ENCODE measurements at places on chromosomes 3 and 15.

GRCh38 chr3:107524841-107525643 lies 2.3 kb downstream of the BBX start:
- DNase-seq, result peak; percentile 28

GRCh38 chr3:105511031-105511430 lies 144.3 kb downstream of the ALCAM start:
- DNase-seq, result no peak

DNA sequence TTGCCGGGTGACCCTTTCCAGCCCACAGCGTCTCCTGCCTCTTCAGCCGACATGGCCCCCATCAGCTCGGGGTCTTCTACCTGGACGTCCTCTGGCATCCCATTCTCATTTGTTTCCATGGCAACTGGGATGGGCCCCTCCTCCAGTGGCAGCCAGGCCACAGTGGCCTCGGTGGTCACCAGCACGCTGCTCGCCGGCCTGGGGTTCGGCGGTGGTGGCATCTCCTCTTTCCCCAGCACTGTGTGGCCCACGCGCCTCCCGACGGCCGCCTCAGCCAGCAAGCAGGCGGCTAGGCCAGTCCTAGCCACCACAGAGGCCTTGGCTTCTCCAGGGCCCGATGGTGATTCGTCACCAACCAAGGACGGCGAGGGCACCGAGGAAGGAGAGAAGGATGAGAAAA lies 170.2 kb downstream of the FEZF2 start:
- no peak for DNase-seq

GRCh38 chr3:175608911-175609310 lies 749.8 kb downstream of the NAALADL2 start:
- DNase-seq, result no peak

DNA sequence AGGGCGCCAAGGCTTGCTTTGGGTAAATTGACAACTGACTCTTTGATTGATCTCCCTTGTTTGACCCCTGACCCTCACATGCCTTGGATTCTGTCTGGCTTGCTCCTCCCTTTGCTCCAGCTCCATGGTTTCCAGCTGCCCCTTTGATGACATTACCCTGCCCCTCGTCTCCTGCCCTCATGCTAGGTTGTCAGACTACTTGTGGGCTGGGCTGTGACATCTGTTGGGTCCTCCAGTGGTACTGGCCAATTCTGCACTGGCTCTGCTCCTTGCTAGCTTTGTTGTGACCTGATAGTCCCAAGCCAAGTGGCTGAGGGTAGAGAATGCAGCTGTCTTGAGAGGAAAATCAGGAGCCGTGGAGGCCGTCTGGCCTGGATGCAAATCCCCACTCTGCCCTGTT lies 6.2 kb downstream of the THSD4 start:
- no peak for DNase-seq

GRCh38 chr3:87076946-87077345 lies 86.0 kb upstream of the VGLL3 start:
- DNase-seq, result no peak

DNA sequence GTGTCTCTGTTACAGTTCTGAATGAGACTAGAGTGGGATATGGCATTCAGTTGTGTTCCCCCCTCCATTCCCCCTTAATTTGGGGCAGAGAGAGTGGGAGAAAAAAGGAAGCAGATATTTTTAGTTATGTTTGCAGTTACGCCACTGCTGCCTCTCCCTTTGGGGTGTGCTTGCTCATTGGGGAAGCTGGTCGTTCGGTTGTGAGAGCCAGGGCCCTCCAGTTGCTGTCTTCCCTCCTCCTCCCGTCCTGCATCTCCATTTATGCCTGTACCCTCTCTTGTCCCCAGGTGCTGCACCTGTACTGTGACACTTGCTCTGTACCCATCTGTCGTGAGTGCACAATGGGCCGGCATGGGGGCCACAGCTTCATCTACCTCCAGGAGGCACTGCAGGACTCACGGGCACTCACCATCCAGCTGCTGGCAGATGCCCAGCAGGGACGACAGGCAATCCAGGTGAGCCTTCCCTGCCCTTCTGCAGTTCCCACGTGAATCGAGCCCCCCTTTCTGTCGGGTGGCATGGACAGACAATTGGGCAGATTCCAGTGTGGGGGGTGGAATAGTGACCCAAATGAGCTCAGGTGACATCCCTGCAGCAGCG lies 55.8 kb downstream of the TRIM71 start:
- no peak for DNase-seq

- DNase-seq, result no peak
These were observed 269.4 kb downstream of the GBE1 start for GRCh38 chr3:81492040-81492439.

GRCh38 chr3:120550546-120550945 lies 45.6 kb upstream of the NDUFB4 start:
- DNase-seq, result no peak

DNA sequence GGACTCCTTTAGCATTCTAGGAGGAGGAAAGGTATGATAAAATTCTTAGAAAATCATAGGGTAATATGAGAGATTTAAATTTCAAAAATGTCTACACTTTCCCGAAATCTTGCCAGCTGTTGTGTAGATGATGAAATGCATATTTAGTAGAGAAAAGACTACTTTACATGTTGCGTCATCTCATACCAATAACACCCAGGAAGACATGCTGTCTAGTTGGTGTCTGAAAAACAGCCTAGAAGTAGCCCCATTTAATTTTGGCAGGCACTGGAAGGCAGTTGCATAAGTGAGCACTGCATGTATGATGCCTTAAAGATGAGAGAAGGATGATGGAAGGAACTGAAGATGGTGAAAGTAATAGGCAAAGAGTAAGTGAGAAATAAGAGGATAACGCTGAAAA lies 310.5 kb upstream of the TPM1 start:
- DNase-seq, result no peak

- no peak for DNase-seq
These were observed 8.4 kb downstream of the CSK start for GRCh38 chr15:74790080-74790916.

GRCh38 chr15:54288049-54288448 lies 309.8 kb downstream of the UNC13C start:
- DNase-seq, result no peak

- DNase-seq, result no peak
These were observed 47.4 kb upstream of the HACD2 start for GRCh38 chr3:123632161-123632655.

GRCh38 chr15:49946681-49947080 lies 172.4 kb downstream of the ATP8B4 start:
- no peak for DNase-seq

GRCh38 chr3:132435911-132436425 lies 18.7 kb downstream of the DNAJC13 start:
- no peak for DNase-seq

- DNase-seq, result no peak
These were observed 20.1 kb downstream of the RAB43 start for GRCh38 chr3:129101370-129102138.

- peak; percentile 21 for DNase-seq
These were observed 93.9 kb upstream of the RASGRF1 start for GRCh38 chr15:79184465-79184892.

GRCh38 chr3:84140631-84141030 lies 818.2 kb upstream of the CADM2 start:
- DNase-seq, result no peak

- DNase-seq, result no peak
These were observed 59.4 kb upstream of the TMC3 start for GRCh38 chr15:81433462-81433861.

GRCh38 chr3:51391566-51392354 lies 675 bp downstream of the RBM15B start:
- DNase-seq, result peak; percentile 30

GRCh38 chr3:184290331-184290730 lies 8.7 kb upstream of the PSMD2 start:
- no peak for DNase-seq

GRCh38 chr15:85302271-85302670 lies 78.1 kb upstream of the AKAP13 start:
- no peak for DNase-seq

- DNase-seq, result no peak
These were observed 39.2 kb downstream of the DUT start for GRCh38 chr15:48370460-48370859.

- DNase-seq, result no peak
These were observed 3.7 kb upstream of the GRM2 start for GRCh38 chr3:51703068-51703760.

DNA sequence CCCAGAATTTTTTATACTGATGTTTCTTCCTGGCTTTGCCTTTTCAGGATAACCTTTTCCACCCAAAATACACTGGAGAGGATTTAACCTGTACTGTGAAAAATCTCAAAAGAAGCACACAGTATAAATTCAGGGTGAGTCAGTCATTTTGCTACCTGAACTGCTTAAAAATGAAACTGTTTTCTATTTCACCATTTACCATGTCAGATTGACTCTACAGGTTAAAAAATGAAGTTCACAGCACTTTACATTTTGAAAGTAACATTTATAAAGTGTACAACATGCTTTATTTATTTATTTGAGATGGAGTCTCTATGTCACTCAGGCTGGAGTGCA lies 115.2 kb downstream of the GHSR start:
- no peak for DNase-seq

GRCh38 chr3:161800985-161801559 lies 304.5 kb downstream of the OTOL1 start:
- DNase-seq, result no peak

DNA sequence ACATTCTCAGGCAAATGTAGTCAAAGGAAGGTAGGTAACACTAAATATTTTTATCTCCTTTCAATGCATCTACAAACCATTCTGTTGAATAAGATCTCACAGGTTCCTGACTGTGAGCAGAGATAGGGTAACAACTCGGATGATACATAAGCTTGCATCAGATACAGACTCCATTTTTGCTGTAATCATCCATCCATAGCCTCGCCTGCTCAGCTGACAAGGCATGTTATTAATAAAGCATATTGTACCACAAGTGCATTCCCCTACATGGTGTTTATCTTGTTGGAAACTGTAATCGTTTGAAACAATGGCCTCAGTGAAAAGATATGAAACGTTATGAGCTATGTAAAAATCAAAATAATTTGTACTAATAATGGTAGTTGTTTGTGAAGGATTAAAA lies 35.4 kb upstream of the TCF12 start:
- DNase-seq, result no peak

DNA sequence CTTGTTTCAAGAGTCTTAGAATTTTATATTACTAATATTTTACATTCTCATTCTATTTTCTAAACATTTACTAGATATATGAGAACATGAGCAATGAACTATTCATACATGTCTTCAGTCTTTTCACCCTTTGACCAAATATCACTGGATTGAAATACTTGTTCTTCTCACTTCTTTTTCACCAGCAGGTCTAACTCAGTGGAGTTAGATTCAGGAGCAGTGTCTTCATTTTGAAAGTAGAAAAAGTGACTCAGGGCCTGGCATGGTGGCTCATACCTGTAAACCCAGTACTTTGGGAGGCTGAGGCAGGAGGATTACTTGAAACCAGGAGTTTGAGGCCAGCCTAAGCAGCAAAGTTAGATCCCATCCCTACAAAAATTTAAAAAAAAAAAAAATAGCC lies 70.8 kb downstream of the USP13 start:
- DNase-seq, result no peak

DNA sequence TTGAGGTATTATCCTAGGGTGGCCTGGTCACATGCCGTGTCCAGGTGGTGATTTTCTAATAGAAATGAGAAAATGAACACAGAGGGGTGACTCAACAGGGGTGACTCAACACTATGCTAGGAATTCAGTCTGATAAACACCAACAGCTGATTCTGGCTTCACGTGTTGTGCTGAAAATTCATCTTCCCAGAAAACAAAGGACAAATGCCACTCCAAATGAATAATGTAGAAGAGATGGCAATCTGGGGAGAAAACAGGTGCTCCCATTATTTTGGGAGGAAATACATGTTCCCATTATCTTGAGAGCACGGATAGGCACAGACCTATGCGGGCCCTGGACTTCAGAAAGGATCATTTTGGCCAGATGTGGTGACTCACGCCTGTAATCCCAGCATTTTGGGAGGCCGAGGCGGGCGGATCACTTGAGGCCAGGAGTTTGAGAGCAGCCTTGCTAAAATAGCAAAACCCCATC lies 101.2 kb upstream of the MEX3B start:
- DNase-seq, result no peak

DNA sequence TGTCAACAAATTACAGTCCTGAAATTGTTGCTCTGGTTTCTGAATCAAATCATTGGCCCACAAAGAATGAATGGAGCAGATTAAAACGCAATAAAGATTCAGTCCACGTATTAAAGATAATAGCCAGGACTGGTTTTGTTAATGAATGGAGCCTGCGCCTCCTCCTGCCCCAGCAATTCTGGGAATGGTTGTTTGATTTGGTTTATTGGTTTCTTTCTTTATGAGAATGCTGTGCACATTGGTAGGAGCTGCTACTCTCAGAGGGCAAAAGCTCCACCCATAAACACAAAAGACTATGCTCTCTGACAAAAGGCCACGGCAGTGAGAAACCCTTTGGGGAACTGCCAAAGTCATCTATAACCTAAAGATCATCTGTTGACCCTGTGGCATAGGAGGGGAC lies 261.1 kb downstream of the ABHD5 start:
- no peak for DNase-seq

DNA sequence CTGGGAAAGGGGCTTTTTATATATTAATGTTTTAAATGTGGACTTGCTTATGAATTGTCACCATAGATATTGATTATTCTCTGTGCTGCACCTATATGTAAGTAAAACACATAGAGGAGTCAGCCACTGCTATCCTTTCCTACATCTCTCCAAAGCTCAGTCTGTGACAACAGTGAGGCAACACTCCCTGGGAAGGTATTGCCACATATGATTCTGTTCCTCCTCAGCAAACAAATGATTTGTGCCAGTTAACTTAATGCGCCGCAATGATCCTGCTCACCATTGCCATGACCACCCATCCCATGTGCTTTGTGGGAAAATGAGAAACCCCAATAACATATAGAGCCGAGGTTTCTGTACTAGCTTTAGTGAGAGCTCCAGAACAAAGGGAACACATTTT lies 75.1 kb upstream of the FBN1 start:
- DNase-seq, result no peak

DNA sequence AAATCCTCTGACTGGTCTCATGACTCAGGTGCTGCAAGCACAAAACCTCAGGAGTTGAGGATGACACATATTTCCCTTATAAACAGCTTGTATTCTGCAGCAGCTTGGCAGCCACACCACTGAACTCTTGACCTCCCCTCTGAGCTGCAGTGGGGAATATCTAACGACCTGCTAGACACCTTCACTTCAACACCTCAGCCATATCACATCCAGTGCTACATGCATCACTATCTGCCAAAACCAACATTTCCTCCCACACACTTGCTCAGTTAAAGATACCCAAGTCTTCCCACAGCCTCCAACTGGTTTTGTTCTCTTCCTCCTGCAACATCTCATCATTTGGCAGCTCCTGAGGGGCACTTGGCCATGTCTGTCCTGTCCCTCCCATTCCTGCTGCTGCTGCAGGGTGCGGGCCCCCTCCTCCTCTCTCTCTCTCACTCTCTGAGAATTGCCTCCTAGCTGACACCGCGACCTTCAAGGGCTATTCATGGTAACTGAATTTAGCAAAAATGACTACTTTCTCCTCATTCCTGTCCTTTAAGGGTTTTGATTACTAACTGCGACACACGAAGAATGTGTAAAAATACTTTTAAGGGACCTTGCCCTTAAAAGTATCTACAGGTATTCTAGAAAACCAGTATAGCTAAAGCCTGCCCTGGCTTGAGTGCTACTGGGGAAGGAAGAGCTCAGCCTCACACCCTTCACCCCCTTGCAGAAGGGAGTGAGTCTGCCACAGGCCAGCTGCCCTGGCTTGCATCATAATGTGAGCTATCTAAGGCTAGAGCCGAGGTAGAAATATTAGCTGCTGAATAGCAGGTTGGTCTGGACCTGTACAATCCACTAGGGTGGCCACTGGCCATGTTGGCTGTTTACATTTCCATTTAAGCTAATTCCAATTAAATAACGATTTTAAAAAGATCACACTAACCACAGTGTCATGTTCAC lies 5.0 kb upstream of the CCR9 start:
- no peak for DNase-seq

All from activated CD8-positive, alpha-beta memory T cell treated with anti-CD3 and anti-CD28 coated beads for 1 hour (primary cell).